ENCODE measurements at places on chromosomes 16 and 17. TPM values are rescaled to one million over a fixed set of nuclear protein-coding genes. Genes with fewer than 3 reads are reported as not detected.

DNA sequence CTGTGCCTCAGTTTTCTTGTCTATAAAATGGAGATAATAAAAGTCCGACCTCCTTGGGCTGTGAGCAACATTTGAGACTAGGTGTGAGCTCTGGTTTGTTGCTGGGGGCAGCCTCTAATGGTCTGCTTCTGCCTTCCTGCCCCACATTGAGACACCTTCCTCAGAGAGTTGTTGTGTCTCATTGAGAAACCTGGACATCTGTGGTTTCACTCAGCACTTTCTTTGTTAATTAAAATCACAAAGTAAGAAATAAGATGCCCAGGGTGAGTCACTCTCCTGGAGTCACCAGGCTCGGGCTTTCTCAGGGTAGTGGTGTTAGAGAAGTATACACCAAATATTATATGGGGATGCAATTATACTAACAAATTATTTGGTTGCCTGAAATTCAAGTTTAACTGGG lies 389.2 kb upstream of the SALL1 start:
- no peak for DNase-seq

GRCh38 chr16:29891525-29892457 lies 7.6 kb downstream of the SEZ6L2 start:
- DNase-seq = no peak

DNA sequence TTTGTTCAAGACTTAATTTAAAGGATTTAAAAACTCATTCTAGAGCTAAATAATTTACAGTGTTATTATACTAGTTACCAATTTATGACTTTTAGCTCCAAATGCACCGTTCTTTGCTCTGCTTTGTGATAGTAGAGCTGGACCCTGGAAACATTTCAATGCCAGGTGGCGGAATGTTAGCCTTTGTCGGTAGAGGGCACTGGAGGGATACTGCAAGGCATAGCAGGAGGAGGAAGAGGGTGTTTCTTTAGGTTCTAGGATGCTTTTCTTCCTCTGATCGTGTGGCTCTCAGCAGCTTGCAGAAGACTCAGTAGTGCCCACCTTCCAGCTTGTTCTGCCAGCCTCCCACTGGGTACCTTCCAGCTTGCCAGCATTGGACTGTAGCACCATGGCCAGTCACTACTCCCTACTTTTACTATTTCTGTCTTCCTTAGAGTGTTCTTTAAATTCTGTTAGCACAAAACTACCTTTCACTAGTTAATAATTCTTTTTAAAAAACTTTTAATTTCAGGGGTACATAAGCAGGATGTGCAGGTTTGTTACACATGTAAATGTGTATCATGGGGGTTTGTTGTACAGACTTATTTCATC lies 325.3 kb downstream of the UTP18 start:
- no peak for DNase-seq

GRCh38 chr16:28983644-28984043 lies 1.2 kb upstream of the LAT start:
- no peak for DNase-seq

- peak; percentile 67 for DNase-seq
Observed at GRCh38 chr17:5097101-5097834, 14.4 kb downstream of the ZNF232 start.

GRCh38 chr17:44920565-44920940 lies 5.3 kb upstream of the GFAP start:
- DNase-seq = no peak

GRCh38 chr16:23395732-23396131 lies 57.3 kb downstream of the COG7 start:
- no peak for DNase-seq

GRCh38 chr16:57167953-57168352 lies 17.9 kb downstream of the PSME3IP1 start:
- DNase-seq = no peak

DNA sequence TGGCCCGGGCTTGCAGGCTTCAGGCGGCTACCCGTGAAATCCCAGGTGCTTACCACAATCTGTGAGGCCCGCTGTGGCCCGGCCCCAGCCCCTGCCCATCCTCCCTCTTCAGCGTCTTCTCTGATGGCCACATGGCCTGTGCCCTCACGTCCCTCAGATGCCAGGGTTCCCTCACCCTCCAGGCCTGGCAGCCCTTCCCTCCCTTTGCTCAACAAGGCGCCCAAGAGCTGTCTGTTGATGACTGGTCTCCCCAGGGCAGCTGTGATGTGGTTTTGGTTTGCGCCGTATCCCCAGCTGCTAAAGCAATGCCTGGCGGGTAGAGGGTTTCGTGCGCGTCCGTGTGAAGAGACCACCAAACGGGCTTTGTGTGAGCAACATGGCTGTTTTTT lies 35.1 kb downstream of the PMM2 start:
- DNase-seq = no peak

- DNase-seq = peak; percentile 60
Observed at GRCh38 chr17:57597531-57598453, 147.3 kb downstream of the CCDC182 start.

GRCh38 chr17:29091606-29092289 lies 48.8 kb downstream of the PIPOX start:
- DNase-seq = no peak

GRCh38 chr17:77558846-77559626 lies 399.5 kb upstream of the TNRC6C start:
- DNase-seq = no peak

- DNase-seq = no peak
Observed at GRCh38 chr16:85625053-85625452, 11.9 kb downstream of the GSE1 start.

DNA sequence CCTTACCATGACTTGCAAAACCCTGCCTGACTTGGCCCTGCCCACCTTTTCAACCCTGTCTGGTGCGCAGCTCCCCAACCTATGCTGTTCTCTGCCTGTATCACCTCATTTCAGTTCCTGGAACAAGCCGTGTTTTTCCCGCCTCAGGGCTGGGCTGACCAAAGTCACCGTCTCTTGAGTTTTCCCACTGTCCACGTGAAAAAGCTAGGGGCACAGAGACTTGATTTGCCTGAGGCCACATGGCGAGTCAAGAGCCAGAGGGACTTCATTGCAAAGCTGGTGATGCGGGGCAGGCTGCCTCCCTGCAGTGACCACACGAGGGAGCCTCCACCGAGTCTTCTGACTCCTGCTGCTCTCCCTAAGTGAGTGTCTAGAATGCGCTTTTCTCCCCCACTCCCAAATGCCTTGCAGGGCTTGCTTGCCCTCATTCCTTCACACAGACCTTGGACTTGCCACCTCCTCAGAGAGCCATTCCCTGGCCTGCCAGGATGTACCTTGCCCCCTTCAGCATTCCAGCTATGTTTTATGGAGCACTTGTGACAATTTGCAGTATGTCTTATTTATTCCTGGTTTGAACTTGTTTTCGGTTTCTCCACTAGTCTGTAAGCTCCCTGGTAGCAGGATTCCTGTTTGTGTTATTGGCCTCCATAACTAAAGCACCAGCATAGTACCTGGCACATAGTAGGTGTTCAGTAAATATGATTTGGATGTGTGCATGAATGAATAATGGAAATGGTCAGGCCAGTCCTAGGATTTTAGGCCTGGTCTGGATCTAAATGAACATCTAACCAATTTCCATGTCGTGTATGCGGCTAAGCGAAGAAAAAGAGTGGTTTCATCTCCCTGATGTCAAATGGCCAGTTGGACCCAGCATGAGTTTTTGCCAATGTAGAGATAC lies 252.3 kb downstream of the SNX29 start:
- DNase-seq = peak; percentile 44

DNA sequence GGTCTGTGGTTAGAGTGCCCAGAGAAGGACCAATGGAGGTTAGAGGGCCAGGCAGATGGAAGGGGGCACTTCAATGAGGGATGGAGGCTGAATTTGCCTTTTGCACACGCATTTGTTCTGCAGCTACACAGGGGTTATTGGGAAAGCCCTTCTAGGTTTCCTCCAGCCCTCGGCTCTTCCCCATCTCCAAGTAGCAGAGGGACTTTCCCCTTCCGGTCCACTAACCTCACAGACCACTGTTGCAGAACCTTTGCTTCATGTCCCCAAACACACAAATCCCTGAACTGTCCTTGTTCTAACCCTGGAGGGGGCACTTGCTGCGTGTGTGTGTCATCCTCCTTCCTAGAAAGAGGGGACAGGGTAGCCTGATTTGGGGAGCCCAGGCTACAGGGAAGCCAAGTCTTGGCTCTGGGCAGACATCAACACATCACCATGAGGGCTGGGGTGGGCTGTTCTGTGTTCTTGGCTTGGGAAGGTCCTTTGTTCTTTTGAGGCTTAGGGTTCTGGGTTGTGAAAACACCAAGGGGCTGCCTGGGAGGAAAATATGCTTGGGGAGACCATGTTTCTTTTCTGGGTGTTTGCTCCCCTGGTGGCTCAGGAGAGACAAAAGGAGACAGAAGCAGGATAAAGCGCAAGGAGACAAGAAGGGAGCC lies 7.3 kb upstream of the NR1D1 start:
- peak; percentile 25 for DNase-seq

- no peak for DNase-seq
Observed at GRCh38 chr17:14103836-14104235, 34.5 kb downstream of the COX10 start.

DNA sequence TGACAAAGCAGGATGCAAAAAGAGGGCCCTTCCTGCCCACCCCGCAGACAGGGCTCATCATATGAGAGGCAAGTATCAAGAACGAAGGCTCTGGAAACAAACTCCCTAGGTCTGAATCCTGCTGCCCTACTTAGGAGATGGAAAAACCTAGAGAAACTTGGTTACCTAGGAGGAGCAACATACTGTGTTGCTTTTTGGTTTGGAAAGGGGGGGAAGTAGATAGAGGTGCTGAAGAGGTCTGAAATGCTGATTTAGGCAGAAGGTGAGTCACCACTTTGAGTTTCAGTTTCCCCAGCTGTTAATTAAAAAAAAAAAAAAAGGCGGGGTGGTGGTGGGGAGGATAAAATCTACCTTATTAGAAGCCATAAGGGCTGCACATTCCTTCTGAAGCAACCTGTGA lies 1.5 kb downstream of the N4BP1 start:
- DNase-seq = no peak

GRCh38 chr17:50184611-50185398 lies 16.6 kb downstream of the COL1A1 start:
- peak; percentile 36 for DNase-seq

GRCh38 chr16:25875956-25876598 lies 184.3 kb downstream of the HS3ST4 start:
- no peak for DNase-seq

DNA sequence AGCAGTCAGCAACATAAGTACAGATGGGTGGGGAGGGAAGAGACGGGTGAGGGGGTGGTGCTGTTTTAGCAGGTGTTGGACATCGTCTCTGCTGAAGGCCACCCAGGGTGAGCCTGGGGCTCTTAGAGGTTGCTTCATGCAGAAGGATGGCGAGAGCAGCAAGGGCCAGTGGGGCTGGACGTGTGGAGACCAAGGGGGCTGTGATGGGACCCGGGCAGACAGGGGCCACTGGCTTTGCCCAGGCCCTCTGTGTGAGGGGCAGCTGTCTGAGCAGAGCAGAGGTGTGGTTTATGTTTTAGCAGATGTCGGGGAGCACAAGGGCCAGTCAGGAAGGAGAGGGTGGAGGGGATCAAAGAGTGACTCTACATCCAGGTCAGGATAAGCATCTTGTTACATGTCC lies 4.8 kb downstream of the NARF start:
- no peak for DNase-seq

GRCh38 chr16:65069065-65069464 lies 52.8 kb downstream of the CDH11 start:
- no peak for DNase-seq

GRCh38 chr16:77786186-77786847 lies 2.0 kb upstream of the VAT1L start:
- DNase-seq = no peak

- DNase-seq = no peak
Observed at GRCh38 chr17:76640550-76641380, 2.8 kb downstream of the ST6GALNAC1 start.

GRCh38 chr16:49095539-49095938 lies 186.1 kb downstream of the CBLN1 start:
- DNase-seq = no peak

- DNase-seq = no peak
Observed at GRCh38 chr16:49599704-49600103, 226.1 kb downstream of the C16orf78 start.

DNA sequence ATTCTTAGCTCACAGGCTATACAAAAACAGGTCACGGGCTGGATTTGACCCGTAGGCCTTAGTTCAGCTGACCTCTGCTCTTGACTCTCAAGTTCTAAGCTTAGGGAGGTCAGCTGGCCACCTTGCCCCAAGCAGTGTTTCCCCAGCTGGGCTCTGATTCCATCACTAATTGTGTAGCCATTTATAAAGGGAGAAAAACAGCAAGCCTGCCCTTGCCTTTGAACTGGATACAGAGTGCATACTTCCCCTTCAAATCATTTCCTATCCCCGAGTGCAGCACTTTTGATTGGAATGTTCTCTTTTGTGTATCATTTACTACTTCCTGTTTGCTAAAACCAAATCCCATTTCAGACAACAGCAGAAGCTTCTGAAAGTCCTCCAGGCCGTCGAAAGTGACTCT lies 153.6 kb downstream of the KATNIP start:
- DNase-seq = no peak

DNA sequence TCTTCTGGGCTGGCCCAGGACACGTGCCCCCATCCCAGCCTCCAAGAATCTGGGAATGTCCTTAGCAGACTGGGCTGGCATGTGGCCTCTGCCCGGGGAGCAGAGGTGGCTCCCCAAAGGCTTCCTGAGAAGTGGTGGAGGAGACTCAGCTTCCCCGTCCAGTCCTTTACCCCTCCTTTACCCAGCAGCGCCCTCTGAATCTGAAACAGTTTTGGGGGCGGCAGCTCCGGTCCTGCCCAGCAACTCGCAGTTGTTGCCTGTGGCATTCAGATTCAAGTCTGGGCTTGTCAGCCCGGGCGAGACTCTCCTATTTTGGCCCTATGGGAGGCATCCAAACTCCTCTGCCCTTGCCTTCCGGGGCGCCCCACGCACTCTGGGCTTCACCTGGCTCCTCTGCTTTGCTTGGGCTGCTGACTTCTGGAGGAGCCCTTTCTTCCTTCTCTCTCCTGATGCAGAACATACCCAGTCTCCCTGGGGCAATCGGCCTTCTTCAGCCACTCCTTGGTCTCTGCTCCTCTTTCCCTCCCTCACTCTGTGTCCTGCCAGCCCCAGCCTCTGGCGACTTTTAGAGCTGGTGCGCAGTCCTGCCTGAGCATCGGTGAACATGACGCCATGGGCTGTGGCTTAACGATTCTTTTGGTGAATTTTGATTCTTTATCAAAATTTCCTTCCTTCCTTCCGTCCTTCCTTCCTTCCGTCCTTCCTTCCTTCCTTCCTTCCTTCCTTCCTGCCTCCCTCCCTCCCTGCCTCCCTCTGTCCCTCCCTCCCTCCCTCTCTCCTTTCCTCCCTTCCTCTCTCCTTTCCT lies 55.2 kb downstream of the CMIP start:
- no peak for DNase-seq

GRCh38 chr16:4389051-4389955 lies 17.7 kb downstream of the VASN start:
- DNase-seq = peak; percentile 35

- peak; percentile 69 for DNase-seq
Observed at GRCh38 chr17:40442392-40443195, 656 bp upstream of the IGFBP4 start.

Gene CDH8
- 0.14 TPM for total RNA-seq

Gene AOC3
- 7.6 TPM for total RNA-seq

Gene CCL23
- not detected for total RNA-seq

Gene CDH15
- not detected for total RNA-seq

Gene KRTAP9-4
- not detected for total RNA-seq

Gene KCNJ18
- not detected for total RNA-seq

Gene TMEM100
- 13.9 TPM for total RNA-seq

Gene OTOP3
- total RNA-seq = not detected

Gene PITPNM3
- total RNA-seq = 0.36 TPM

Gene WSCD1
- 6.4 TPM for total RNA-seq

Gene CTRL
- total RNA-seq = 0.71 TPM

Gene TNP2
- not detected for total RNA-seq

Measured in left ventricle myocardium inferior (tissue), 1 donor.